ENCODE measurements at places on chromosomes 5 and 9.
A peak's percentile ranks its signal among the peaks of the same experiment; 100 is the strongest.

GRCh38 chr5:978054-978453, 30.5 kb upstream of the NKD2 start:
- DNase-seq, result no peak

DNA sequence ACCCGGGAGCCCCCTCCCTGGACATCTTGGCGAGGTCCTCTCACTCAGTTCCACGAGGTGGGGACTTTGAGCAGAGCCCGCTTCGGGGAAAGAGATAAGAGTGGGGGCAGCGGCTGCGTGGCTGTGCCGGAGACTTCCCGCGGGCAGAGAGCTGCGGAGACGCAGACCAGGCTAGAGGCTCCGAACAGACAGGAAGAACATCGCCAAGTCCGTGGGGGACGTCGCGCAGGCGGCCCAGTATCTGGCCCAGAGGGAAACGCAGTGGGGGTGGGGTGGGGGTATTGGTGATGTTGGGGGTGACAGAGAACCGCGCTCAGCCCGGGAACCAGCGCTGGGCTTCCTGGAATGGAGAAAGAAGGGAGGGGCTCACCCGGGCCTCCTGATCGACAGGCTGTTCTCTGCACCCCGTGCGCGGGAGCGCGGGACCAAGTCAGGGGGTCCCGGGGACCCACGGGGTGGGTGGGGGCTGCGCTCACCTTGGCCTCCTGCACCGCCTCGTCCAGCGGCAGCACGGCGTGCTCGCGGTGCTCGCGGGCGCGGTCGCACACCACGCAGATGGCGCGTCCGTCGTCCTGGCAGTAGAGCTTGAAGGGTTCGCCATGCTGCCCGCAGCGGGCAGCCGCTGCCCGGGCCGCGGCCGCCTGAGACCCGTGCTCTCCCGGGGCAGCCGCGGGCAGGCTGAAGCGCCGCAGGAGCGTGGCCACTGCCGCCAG, 727 bp downstream of the TRIM7 start:
- DNase-seq, result no peak

DNA sequence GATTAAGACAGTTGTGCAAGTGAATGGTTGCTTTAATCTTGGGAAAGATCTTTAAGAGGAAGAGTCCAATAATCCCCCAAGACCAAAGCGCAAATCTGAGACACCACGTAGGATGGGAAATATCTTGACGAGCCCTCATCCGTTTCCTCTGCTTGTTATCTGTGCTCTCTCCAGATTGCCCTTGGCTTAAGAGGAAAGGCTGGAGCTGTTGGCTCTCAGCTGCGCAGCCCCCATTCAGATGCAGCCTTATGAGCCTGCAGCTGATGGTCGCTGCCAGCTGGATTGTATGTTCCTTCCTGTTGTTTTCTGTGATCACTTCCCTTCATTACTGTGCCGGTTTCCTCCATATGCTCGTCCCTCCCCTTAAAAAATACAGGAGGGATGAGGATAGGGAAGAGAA, 47.7 kb downstream of the PWWP2A start:
- no peak for DNase-seq

DNA sequence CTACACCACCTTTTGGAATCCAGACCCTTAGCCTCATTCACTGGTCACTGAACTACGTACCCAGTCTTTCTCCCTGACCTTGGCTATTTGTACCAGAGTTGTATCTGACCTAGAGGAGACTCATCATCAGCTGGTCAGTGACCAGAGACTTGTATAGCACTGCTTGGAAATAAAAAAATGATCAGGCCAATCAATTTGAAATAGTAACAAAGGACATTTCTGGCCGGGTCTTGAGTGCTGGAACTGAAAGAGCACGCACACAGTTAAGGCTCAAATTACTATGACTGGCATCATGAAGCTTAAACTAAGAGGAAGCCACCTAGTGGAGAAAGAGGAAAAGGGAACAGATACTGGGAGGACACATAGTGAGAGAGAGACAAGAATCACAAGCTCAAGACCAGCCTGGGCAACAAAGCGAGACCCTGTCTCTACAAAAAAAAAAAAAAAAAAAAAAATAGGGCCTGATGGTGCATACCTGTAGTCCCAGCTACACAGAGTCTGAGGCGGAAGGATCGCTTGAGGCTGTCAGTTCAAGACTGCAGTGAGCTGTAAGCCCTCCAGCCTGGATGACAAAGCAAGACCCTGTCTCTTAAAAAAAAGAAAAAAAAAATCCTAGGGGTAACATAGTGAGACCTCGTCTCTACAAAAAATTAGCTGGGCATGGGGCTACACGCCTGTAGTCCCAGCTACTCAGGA, 12.8 kb upstream of the SRP19 start:
- DNase-seq, result no peak

GRCh38 chr5:127820910-127821553, 117.8 kb downstream of the CCDC192 start:
- DNase-seq, result peak; percentile 8

DNA sequence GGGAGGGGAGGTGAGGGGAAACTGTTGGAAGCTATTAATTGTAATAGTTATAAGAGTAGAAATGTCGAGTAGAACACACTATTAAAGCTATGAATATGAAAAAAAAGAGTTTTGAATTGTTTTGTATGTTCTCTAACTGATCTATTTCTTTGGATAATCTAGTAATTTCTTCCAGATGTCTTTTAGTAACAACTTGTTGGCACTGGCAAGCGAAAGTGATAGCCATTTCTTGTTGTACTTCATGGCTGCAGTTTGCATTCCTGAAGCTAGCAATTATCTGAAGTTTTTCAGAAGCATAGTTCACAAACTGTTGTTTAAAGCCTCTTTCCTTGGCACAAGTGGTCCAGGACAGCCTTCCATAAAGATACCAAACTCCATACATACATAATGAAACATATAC, 49.4 kb upstream of the SPATA31C2 start:
- DNase-seq, result no peak
